ENCODE measurements at places on chromosomes 3 and 15.

GRCh38 chr3:146431240-146431639, 38.1 kb downstream of the PLSCR2 start:
- DNase-seq: no peak

DNA sequence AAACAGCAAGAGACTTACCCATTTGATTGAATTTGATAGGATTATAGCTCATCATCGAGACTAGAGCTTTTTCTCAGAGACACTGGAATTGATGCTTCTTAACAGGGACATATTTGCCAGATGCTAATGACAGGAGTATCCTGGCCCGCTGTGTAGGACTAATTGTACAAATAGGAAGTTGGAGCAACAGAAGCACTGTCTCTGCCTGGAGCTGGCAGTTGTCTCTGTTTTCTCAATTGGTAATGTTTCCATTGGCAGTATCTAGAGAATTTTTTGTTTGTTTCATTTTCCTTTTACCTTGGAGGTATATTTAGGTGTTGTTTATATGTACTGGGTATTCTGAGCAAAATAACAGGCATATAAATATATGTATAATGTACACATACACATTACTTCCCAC, 8.9 kb upstream of the PCOLCE2 start:
- DNase-seq: no peak

DNA sequence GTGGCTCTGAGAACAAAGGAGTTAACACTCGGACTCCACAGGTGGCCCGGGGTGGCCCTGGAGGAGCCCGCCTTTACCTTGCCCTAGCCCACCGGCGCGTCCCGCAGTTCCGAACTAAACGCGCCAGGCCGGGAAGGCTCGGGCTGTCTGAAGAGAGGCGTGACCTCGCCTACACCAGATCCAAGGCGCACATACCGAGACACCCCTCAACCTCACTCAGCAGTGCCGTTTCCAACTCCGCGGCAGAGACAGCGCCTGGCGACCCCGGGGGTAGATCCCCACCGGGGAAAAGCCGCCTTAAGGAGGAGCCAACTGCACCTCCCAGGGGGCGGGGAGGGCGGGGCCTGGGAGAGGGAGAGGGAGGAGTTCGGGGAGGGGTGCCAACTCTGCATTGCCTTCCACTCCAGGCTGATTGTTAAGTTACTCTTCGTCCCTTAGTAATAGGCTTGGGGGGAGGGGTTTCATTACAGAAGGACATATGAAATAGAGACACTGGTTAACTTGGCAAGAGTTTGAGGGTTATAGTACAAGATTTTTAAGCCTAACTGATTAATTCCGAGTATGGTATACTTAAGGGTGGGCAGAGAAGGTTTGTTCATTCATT, at the start of gene DLG1:
Gene DLG1, minus strand, starts transcription at position 272 of the 604 bp plus-strand sequence. CDS start 1,408 bp downstream, outside the sequence.
- peak; percentile 85 for DNase-seq

GRCh38 chr3:197555281-197556261, at the start of gene BDH1:
Gene BDH1 (minus strand): TSS chr3:197555968. CDS start chr3:197546443, 9,525 bp downstream.
- DNase-seq: peak; percentile 71

GRCh38 chr3:11283139-11283475, 10.9 kb downstream of the ATG7 start:
- DNase-seq: no peak

DNA sequence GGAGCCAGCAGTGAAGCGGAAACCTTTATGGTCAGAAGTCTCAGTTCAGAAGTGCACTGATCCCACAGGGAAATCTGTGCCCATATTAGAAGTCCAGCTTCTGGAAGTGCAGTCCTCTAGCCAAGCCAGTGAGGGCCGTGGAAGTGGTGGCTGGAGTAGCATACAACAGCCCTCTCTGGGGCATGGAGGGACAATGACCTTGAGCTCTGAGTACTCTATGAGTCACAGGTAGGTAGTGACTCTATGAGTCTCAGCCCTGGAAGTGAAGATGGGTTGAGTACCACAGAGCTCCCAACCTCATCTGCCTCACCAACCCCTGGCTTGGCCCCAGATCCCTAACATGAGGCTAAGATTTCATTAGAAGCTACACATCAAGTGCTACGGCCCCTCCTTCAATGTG, 205.9 kb upstream of the PPP2R3A start:
- no peak for DNase-seq

GRCh38 chr3:129123314-129124060, 1.9 kb upstream of the RAB43 start:
- DNase-seq: no peak

DNA sequence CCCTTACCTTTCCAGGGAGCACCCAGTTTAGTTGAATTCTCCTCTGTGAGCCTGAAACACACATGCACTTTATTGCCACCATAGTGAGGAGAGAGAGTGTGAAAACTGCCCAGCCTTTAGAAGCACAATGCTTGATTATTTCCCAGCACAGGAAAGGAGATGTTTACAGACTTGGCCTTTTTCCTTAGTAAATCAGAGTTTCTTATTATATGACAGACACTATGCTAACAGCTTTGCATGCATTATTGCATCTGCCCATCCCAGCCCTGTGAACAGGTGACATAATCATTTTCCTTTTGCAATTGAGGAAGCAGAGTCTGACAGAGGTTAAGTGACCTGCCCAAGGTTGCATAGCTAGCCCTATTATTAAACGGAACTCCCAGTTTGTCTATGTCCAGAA, 36.5 kb downstream of the CAPN3 start:
- DNase-seq: no peak

DNA sequence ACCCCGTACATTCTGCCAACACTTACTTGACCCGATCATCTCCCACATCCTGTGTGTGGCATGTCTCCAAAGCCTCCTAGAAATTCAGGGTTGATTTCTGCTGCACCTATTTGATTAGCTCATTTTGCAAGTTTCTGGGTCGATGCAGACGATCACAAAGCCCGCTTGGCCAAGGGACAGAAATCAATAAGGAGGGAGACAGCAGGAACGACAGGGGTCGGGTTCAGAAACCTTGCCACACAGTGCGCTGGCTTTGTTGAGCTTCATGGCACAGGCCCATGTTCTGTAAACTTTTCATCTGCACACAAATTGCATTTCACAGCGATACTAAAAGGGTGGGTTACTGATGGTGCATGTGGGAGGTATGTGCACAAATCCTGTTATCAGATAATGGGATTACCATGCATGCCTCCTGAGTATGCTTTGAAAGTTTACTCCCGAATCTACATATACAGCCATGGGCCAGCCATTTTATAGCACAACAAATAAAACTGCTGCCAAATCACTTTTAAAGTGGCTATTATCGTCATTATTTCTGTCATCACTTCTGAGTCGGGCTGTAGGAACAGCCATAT, 95.9 kb upstream of the ATP11B start:
- DNase-seq: no peak

DNA sequence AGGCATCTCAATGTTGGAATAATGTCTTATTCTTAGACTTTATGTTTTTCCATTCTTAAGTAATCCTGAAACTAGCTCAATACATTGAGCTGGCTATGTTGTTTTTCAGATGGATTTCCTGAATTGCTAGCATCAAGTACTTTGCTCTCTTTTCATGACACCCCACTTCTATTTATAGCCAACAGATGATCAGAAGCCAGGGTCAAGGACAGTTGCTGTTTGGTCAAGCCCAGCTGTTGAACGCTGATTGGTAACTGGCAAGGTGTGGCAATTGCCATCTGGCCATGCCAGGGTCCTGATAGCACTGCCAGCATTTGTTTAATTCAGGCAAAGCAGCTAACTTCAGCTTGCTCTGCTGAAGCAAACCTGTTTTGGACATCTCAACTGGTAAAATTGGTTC, 46.2 kb upstream of the PLCL2 start:
- DNase-seq: no peak

DNA sequence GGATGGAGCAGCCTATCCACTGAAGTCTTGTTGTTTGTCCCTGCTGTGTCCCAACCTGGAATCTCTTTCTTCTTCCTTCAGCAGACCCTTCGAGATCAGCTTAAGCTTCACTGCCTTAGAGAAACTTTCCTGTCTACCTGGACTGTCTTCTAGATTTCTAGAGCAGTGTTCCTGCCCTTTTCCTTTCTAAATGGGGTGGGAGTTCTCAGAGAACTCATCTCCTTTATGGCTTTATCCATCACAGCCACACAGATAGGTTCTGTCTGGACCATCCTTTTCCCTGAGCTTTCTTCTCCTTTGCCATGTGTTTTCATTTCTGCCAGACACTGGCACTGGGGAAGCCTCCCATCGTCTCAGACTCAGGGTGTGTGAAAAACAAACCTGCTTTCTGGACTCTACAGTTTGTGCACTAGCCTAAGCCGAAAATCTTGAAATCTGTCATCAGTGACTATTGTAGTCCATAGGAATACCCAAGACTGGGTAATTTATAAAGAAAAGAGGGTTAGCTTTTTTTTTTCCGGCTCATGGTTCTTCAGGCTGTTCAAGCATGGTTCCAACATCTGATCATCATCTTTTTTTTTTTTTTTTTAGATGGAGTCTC, 177.5 kb downstream of the PGPEP1L start:
- no peak for DNase-seq
